ENCODE measurements at places on chromosomes 16 and 17.

DNA sequence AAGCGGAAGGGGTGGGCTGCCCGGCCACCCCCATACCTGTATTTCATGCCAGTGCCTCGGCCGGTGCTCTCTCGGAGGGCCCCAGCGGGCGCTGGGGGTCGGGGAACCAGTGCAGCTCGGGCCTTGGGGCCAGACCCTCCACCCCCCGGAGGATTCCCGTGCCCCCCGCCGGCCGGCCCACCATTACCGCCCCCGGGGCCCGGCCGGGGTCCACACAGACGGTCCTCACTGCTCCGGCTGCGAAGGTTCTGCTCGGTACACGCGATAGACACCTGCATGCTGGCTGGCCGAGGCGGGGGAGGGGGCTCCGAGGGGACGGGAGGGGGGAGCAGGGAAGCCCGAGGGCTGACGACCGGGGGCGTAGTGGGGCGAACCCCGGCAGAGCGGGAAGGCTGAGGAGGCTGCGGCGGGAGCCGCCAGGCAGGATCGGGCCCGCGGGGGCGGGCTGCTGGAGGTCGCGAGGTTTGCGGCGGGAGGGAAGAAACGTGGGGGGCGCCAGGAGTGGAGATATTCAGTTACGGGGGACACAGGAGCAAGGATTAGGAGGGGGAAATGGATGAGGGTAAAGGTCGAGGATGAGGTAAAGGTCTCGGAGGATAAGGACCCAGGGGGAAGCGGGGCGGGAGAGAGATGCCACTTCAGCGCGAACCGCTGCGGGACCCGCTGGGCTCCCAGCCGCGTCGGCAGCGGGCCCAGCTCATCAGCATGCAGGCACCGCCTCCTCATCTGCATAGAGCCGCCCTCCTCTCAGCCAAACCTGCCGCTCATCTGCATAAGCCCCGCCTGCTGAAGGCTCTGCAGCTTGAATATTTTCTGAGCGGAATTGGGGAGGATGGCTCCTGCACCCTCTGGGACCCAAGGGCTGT, at the start of gene KCNAB3:
Gene KCNAB3 (minus strand): TSS at position 699 of the 866 bp plus-strand sequence. CDS start 421 bp downstream, at position 278.
- no peak for DNase-seq

DNA sequence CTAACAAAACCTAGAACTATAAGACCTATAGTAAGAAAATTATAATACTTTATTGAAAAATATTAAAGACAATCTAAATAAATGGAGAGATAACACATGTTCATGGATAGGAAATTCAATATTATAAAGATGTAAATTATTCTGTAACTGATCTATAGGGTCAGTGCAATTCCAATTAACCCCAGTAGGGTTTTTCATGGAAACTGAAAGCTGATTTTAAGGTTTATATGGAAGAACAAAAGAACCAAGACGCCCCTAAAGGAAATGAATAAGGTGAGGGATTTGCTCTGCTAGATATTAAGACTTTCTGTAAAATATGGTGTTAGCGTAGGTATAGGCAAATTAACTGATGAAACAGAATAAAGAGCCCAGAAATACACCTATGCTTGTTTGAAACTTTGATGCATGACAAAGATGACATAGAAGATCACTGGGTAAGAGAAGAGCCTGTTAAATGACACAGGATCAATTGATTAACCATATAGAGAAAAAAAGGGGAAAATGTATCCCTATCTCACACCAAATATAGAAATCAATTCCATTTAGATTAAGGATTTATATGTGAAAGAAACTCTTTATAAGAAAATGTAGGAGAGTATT, 3.0 kb downstream of the ICAM2 start:
- DNase-seq = no peak

DNA sequence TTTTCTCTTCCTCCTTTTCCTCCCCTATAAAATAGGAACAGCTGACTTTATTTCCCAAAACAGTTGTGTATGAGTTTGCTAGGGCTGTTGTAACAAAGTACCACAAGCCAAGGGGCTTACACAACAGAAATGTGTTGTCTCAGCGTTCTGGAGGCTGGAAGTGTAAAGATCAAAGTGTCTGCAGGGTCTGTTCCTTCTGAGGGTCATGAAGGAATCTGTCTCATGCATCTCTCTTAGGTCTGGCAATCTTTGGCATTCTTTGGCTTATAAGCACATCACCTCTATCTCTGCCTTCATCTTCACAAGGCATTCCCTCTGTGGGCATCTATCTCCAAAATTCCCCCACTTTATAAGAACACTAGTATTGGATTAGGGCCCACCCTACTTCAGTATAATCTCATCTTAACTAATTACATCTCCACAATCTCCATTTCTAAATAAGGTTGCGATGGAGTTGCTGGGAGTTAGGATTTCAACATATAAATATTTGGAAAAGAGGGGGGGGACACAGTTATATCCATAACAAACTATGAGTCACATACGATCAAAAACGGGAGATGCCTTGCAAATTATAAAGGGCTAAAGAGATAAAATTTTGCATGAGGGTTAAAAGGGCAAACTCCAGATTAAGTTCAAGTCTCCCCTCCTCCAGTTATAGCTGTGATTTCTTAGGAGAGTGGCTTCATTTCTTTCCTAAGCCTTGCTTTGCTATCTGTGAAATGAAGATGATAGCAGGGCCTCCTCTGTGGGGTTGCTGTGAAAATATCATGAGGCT, 109.7 kb downstream of the VAT1L start:
- DNase-seq = no peak

GRCh38 chr17:58452738-58453137, 35.4 kb upstream of the RNF43 start:
- DNase-seq = no peak

GRCh38 chr16:19835968-19836421, 48.7 kb downstream of the GPRC5B start:
- DNase-seq = no peak

DNA sequence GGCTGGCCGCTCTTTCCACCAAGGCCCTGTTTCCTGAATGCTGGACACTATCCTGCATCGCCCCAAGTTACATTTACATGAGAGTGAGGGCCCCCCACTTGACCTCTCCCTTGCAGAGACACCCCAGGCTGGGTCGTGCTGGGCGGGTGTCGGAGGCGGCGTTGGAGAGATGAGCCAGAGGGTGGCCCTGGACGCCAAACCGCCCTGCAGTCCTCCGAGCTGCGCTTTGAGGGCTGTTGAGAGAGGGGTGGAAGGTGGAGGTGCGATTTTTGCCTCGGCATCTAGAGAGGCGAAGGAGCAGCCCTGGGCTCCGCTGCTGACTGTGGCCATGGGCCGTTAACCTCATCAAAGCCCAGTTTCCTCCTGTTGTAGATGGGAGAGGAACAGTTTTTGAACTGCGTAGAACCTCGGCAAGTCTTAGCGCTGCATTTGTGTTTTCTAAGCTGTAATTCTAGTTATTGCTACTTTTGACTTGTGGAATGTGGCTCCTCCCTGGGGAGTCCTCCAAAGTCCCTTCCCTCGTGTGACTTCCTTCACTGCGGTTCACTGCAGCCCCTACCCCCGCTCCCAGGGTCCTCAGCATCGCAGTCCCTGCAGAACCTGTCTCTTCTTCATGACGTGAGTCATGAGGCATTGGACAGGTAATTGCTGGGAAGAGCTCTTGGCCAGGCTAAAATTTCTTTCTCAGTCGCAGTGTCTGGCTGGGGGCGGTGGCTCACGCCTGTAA, 986 bp upstream of the ELOB start:
- no peak for DNase-seq

GRCh38 chr17:80096561-80097021, 4.8 kb upstream of the GAA start:
- DNase-seq = no peak

GRCh38 chr17:77407321-77408277, 266.8 kb downstream of the SEC14L1 start:
- no peak for DNase-seq

GRCh38 chr16:79316004-79316458, 284.5 kb downstream of the MAF start:
- DNase-seq = no peak

GRCh38 chr16:3182608-3183444, 5.2 kb upstream of the OR1F1 start:
- no peak for DNase-seq

GRCh38 chr17:51724043-51724580, 434.4 kb downstream of the CA10 start:
- DNase-seq = no peak
